Fibroblast of the conjunctiva (primary cell): ENCODE measurements at places on chromosomes 2 and 18.
A peak's percentile ranks its signal among the peaks of the same experiment; 100 is the strongest.

- DNase-seq, result no peak
Observed at GRCh38 chr2:54601339-54601738, 122.1 kb upstream of the EML6 start.

DNA sequence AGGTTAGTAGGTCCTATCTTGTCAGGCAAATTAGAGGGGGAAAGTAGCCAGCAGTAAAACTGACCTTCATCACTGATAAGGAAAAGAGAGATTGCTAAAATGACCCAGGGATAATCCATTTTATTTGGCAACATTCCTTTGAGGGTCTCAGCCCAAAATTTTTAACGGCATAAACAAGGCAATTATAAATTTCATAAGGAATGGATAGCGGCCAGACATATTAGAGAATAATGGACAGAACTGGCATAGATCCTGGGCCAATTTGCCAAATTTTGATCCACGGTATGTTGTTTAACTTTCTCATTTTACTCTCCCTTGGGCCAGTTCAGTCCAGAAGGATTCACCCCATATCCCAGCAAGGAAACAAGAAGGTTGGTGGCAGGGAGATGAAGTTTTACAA lies 170.4 kb upstream of the BCL2L11 start:
- no peak for DNase-seq

- DNase-seq, result no peak
Observed at GRCh38 chr2:86624267-86624547, 542 bp upstream of the RNF103 start.

DNA sequence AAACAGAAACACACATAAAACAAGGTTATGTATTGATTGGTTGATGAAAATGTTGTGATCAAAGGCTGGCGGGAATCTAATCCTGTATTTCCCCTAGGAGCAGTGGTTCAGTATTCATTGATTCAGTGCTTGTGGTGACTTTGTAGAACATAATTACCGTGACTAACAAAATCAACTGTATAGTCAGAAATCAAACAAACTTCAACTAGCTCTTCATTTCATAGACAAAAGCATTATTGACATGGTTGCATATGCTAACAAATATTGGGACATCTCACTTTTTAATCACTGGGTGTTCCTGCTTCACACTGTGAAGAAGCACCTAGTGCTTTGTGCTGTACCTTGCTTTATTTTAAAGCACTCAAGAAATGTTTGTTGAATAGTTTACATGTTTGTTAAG lies 41.4 kb downstream of the USP14 start:
- no peak for DNase-seq

- no peak for DNase-seq
Observed at GRCh38 chr18:7877609-7878008, 310.5 kb downstream of the PTPRM start.

DNA sequence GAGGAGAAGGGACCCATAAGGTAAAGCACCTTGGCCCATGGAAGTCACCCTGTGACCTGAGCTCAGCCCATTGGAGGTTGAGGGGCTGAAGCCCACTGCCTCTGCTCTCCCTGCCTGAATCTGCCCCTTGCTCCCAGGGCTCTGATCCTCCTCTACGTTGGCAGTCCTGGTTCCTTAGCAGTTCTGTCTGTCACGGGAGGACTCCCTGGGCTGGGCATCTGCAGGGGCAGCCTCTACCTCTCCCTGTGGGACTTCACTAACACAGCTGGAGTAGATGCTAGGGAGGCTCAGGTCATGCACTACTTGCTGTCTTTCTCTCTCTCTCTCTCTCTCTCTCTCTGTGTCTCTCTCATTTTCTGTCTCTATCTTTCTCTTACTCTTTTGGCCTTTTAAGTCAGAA lies 8.7 kb downstream of the GYPC start:
- DNase-seq, result no peak

DNA sequence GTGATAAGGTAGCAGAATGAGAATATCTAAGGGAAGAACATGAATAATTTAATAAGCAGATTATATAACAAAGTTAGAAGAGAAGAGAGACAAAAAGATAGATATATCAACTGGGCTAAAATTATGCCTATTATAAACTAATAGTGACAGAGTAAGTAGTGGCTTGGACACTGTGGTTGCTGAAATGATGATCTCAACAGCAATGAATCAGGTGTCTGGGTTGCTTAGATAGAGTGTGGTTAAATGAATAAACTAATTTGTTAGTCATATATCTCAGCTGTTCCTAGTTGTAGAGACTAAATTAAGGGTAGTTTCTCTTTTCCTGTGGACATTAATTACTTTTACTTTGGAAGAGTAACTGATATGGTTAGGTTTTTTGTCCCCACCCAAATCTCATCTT lies 1485.4 kb upstream of the CELF4 start:
- DNase-seq, result no peak

DNA sequence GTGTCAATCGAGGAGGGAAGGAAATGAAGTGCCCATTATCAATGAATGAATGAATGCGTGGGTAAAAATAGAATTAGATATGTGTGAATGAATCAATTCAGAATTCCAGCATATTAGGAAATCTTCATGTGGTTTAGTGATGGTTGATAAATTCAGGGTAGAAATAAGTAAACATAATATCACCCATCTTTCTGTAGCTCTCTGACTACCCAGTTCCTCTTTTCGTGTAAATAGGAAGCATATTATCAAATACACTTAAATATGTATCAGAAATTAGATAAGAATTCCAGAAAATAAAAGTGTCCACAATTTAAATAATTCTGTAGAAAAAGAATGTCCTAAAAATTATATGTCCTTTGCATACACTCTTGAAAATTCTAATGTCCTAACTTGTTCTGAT lies 552.9 kb upstream of the LRATD1 start:
- DNase-seq, result no peak

DNA sequence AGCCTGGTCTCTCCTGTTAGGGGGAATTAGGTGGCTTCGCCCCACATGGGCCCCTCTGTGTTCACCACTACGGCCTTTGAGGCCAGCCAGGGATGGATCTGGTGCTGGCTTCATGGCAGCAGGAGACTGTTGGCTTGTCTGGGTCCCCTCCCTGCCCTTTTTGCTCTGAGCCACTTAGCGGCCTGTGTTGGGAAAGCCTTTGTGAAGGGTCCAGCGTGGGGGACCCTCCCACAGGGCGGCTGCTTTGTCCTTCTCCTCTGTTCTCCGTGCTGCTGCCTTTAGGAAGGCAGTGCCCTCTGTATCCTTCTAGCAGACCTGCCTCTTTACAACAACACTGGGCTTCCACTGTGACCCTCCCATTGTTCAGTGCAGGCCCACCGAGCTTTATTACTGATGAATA lies 118.4 kb downstream of the TSN start:
- DNase-seq, result no peak

GRCh38 chr2:149184991-149185390 lies 145.4 kb upstream of the LYPD6 start:
- no peak for DNase-seq

DNA sequence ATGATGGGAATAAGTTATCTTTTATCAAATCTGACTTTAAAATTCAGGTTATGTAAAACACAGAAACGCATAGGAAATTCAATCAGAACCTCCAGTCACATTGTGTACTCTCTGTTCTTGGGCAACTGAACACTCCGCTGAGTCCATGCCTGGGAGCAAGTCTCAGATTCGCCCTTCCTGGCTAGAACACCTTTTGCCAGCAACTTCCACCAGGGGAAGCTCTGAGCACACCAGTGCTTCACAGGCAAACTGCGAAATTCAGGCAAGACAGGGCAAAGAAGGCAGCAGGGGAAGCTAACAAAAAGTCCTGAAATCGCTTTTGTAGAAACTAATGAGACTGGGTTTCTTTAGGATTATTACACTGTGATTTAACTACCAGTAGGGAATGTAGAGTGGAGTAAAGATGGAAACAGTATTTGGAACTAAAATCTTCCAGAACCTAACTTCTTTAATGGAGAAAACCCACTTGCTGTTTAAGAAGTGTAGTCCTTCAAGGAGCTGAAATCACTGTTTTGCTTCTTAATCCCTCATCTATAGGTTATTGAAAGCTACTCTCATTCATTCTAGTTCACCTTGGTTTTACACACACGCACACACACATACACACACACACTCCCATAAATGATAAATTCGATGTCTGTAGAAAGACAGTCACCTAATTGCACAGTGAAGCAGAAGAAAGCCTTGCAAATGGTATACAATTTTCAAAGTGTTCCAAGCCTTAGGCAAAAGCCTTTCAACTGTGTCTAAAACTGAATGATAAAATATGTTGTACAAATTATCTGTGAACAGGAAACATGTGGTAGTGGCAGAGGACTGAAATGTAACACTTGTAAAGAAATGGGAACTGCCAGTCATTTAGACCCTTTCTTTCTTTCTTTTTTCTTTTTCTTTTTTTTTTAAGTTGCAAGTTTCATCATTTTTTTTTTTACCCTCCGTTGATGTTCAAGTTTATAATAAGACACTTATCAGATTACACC lies 214.5 kb downstream of the TMEM182 start:
- no peak for DNase-seq

DNA sequence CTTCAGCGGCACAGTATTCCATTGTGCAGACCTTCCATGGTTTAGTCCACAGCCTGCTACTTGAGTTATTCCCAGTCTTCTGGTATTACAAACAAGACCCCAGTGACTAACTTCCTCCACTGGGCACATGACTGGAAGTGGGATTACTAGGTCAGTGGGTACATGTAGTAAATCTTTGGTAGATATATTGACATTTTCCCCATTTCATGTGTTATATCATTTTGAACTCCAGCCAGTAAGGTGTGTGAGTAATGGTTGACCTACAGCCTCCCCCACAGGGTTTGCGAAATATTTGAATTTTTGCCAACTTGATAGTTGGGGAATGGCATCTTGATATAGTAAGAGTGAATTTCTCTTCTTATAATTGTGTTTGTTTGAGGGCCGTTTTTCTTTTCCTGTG lies 58.8 kb downstream of the RNF144A start:
- no peak for DNase-seq

DNA sequence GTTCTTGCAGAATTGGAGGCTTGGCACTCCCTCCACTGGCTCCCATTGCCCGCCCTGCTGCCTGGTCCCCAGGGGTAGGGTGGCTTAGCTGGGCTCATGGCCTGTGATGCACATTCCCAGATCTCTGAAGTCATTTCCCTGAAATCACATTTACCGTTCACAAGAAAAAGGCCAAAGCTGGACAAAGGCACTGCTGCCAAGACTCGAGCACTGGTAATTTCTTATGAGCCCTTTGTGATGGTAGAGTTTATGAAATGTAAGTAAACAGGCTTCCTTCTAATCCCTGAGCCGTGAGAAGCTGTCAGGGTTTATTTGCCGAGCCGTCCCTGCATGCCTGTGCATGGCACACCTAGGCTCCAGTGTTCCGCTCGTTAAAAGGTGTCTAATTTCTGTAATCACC lies 247.2 kb upstream of the EPAS1 start:
- no peak for DNase-seq

- no peak for DNase-seq
Observed at GRCh38 chr2:135162377-135162776, 110.3 kb downstream of the RAB3GAP1 start.

DNA sequence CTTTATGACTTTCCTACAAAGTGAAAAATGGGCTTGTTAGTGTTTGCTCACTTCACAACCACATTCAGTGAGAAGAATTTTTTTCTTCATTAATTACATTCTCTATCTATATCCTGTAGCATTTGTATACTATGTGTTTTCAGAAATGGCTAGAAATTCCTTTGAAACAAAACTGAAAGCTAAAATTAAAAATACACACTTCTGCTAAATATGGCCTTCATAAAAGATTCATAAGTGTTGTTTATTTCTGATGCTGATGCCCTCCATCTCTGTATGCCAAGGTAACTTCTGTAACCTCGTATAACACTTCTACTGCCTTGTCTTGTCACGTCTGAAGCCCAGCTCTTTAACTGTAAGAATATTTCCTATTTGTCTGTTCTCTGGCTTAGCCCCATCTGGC lies 59.8 kb downstream of the PMAIP1 start:
- DNase-seq, result no peak

GRCh38 chr18:8722946-8723820 lies 17.8 kb downstream of the MTCL1 start:
- no peak for DNase-seq

- DNase-seq, result no peak
Observed at GRCh38 chr2:238160206-238161129, 1.7 kb downstream of the ERFE start.

GRCh38 chr2:144950899-144951560 lies 431.1 kb upstream of the ZEB2 start:
- DNase-seq, result peak; percentile 89

- DNase-seq, result no peak
Observed at GRCh38 chr18:10142496-10143160, 228.8 kb downstream of the VAPA start.

GRCh38 chr2:69054431-69054830 lies 41.5 kb downstream of the ANTXR1 start:
- no peak for DNase-seq

GRCh38 chr18:3345885-3346284 lies 84.0 kb downstream of the MYL12B start:
- no peak for DNase-seq

- DNase-seq, result no peak
Observed at GRCh38 chr2:191935247-191935646, 88.4 kb upstream of the CAVIN2 start.

DNA sequence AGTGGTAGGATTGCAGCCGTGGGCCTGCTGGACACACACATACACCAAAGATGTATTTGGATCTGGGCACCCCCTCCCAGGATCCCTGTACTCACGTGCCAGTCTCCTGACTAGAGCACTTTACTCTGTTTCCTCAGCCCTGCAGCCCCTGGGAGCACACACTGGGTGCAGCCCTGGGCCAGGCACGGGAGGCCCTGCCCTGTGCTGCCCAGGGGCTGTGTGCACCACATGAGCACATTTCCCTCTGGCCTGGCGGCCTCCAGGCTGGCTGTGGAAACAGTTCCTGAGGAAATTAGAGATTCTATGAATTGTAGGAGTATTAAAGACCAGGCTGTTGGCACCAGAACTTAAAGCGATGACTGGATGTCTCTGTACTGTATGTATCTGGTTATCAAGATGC lies 45.4 kb downstream of the BCL2L11 start:
- no peak for DNase-seq

GRCh38 chr2:200702646-200703118 lies 109.0 kb upstream of the BZW1 start:
- DNase-seq, result no peak

GRCh38 chr2:211216221-211216620 lies 659.8 kb downstream of the CPS1 start:
- no peak for DNase-seq
